Smooth muscle cell of the pulmonary artery (primary cell): ENCODE measurements at places on chromosomes 1 and 21. TPM values are rescaled to one million over a fixed set of nuclear protein-coding genes. Genes with fewer than 3 reads are reported as not detected.

LENEP gene
- 0.33 TPM in 1 of 2 replicates, not detected in the other for total RNA-seq

GBP4 gene
- total RNA-seq = 0.52 and 0.66 TPM in 2 replicates

CLCA2 gene
- total RNA-seq = 0.72 and 7.4 TPM in 2 replicates

ENO1 gene
- total RNA-seq = 2,217 and 2,300 TPM in 2 replicates

KCNN3 gene
- 0.07 TPM in 2 replicates for total RNA-seq

GPR153 gene
- total RNA-seq = 11.3 and 11.5 TPM in 2 replicates

IL22RA1 gene
- 0.07 TPM in 1 of 2 replicates, not detected in the other for total RNA-seq

AQP10 gene
- 0.07 and 0.13 TPM in 2 replicates for total RNA-seq

TPTE gene
- total RNA-seq = not detected in 2 replicates

RAB42 gene
- total RNA-seq = 2.2 and 5.7 TPM in 2 replicates

DPT gene
- 0.53 and 9.7 TPM in 2 replicates for total RNA-seq

ASPM gene
- total RNA-seq = 4.3 and 15.1 TPM in 2 replicates

CHRM3 gene
- total RNA-seq = 0.03 and 0.13 TPM in 2 replicates

OBSCN gene
- total RNA-seq = 5.8 and 6.8 TPM in 2 replicates

DRAXIN gene
- total RNA-seq = 0.69 and 0.72 TPM in 2 replicates

BCAN gene
- not detected in 2 replicates for total RNA-seq

GPA33 gene
- total RNA-seq = not detected in 2 replicates

CFAP57 gene
- 0.26 and 0.30 TPM in 2 replicates for total RNA-seq
